ENCODE measurements at places on chromosomes 4 and X.

GRCh38 chr4:13998850-13999445 lies 371.4 kb upstream of the BOD1L1 start:
- no peaks in the 10 kb centered on the region for H3K4me1 ChIP-seq
- H3K36me3 ChIP-seq, result no peaks in the 10 kb centered on the region
- H3K27ac ChIP-seq, result no peak overlapping the region

DNA sequence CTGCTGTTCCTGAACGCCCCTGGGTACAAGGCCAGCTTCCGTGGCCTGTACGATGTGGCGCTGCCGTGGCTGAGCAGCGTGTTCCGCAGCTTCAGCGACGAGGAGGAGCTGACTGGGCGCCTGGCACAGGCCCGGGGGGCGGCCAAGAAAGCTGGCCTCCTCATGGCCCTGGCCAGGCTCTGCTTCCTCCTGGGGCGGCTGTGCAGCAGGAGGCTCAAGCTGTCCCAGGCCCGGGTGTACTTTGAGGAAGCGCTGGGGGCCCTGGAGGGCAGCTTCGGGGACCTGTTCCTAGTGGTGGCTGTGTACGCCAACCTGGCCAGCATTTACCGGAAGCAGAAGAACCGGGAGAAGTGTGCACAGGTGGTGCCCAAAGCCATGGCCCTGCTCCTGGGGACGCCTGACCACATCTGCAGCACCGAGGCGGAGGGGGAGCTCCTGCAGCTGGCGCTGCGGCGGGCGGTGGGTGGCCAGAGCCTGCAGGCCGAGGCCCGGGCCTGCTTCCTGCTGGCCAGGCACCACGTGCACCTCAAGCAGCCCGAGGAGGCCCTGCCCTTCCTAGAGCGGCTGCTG lies 28.2 kb downstream of the SH3TC1 start:
- no peak overlapping the region for H3K4me3 ChIP-seq
- H3K36me3 ChIP-seq, result no peaks in the 10 kb centered on the region

DNA sequence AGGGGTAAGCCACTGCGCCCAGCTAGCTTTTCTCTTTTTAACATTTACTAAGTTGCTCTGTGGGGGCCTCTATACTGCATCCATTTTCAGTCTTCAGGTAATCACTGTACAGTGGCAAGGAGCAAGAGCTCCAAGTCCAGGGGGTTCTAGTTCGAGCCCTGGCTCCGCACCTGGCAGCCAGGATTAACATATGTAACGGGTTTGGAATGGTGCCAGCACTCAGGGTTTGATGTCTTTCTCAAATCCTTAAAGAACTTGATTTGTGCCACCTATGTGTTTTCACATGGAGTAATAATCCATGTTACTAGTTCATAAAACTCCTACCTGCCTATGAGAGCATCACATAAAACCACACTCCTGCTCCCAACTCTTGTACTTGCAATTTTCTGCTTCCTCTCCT lies 4.5 kb downstream of the GRPEL1 start:
- H3K4me3 ChIP-seq, result no peak overlapping the region
- H3K36me3 ChIP-seq, result peaks cover 56% of the 10 kb centered on the region

DNA sequence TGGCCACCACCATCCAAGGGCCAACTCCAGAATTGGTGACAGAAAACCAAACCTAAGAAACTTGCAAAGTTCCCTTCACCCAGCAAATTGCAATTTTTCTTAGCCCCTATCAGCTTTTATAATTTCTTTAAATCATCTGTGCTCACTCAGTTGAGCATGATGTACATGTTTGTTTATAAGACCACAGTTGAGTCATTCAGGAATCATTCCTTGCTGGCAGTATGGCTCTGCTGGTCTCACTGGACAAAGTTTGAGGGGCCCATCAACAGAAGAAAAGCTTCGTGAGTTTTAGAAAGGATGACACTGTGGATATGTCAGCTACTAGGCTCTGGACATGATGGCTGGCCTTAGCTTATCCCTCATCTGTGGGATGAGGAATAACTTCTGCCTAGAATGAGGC lies 4.0 kb downstream of the TRPC5 start:
- DNase-seq, result no peak
- H3K27ac ChIP-seq, result no peak overlapping the region
- no peaks in the 10 kb centered on the region for H3K36me3 ChIP-seq
- no peak overlapping the region for H3K4me3 ChIP-seq
- H3K27me3 ChIP-seq, result no peaks in the 10 kb centered on the region
- no peaks in the 10 kb centered on the region for H3K4me1 ChIP-seq

DNA sequence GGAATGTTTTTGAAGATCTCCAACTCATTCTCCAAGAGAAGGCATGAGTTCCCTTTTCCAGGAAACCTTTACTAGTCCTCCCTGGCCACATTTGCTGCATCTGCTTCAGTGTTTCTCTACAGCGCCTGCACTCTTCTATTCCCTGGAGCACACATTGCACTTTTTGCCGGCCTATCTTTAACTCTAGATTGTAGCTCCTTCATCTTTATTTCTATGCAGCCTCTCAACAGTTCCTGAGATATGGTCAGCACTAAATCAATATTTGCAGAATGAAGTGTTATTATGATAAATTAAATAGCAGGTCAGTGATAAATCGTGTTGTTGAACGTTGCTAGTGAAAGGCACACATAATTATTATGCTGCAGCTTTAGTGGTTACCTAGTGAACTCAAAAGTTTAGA lies 88.3 kb downstream of the VCX3A start:
- H3K4me3 ChIP-seq, result no peak overlapping the region
- no peak overlapping the region for H3K27ac ChIP-seq
- DNase-seq, result no peak

DNA sequence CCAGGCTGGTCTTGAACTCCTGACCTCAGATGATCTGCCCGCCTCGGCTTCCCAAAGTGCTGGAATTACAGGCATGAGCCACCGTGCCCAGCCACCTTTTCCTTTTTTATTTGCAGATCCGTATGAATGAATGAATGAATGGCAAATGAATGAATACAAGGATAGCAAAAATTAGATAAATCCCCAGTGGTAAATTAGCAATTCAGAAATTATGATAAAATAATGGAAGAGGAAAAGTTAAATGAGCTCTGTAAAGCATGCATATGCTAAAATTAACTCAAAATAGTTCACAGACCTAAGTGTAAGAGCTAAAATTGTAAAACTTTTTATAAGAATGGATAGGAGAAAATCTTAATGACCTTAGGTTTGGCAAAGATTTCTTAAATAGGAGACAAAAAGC lies 49.8 kb downstream of the SH3KBP1 start:
- no peak for DNase-seq
- no peaks in the 10 kb centered on the region for H3K4me1 ChIP-seq
- H3K27me3 ChIP-seq, result no peaks in the 10 kb centered on the region
- H3K36me3 ChIP-seq, result no peaks in the 10 kb centered on the region

DNA sequence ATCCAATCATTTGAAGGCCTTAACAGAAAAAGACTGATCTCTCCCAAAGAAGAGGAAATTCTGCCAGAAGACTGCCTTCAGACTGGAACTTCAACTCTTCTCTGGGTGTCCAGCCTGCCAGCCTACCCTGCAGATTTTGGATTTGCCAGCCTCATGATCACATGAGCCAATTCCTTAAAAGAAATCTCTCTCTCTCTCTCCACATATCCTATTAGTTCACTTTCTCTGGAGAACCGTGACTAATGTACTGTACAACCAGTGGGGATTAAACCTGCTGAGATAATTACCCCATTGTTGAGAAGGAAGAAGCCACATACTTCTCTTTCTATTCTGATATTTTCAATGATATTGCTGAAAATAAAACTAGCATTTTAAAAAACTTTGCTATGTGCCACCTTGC lies 711.3 kb upstream of the AMOT start:
- H3K4me1 ChIP-seq, result no peaks in the 10 kb centered on the region
- H3K27ac ChIP-seq, result no peak overlapping the region
- no peaks in the 10 kb centered on the region for H3K27me3 ChIP-seq
- H3K4me3 ChIP-seq, result no peak overlapping the region

DNA sequence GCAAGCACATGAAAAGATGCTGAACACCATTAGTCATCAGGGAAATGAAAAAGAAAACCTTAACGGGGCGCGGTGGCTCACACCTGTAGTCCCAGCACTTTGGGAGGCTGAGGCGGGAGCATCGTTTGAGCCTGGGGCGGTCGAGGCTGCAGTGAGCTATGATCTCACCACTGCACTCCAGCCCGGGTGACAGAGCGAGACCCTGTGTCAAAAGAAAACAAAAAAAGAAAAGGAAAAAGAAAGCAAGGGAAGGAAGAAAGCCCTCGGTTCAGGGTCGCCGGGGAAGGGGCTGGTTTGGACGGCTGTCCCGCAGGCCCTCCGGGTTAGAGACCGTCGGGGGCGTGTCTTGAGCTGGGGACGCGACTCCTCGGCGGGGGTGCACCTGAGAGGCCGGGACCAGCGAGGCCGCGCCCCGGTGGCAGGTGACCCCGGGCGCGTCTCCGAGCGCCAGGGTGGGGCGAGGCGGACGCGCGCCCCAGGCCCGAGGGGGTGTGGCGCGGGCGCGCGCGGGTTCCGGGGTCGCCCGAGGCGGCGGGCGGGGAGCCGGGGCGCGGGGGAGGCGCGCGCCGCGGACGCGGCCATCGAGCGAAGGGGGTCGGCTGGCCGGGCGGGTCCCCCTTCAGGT lies 478 bp upstream of the PLXNA3 start:
- H3K4me1 ChIP-seq, result peaks cover 17% of the 10 kb centered on the region
- no peak for DNase-seq
- peak overlapping the region; percentile 78 for H3K27ac ChIP-seq
- no peaks in the 10 kb centered on the region for H3K27me3 ChIP-seq
- H3K4me3 ChIP-seq, result peak overlapping the region; percentile 60

- no peak overlapping the region for H3K27ac ChIP-seq
- peaks cover 53% of the 10 kb centered on the region for H3K4me1 ChIP-seq
- DNase-seq, result no peak
Measured at GRCh38 chrX:24201216-24201615, 51.7 kb downstream of the ZFX start.

- no peaks in the 10 kb centered on the region for H3K36me3 ChIP-seq
- DNase-seq, result no peak
- no peaks in the 10 kb centered on the region for H3K4me1 ChIP-seq
- no peak overlapping the region for H3K4me3 ChIP-seq
- no peaks in the 10 kb centered on the region for H3K27me3 ChIP-seq
Measured at GRCh38 chr4:55530691-55531090, 16.0 kb downstream of the CLOCK start.

DNA sequence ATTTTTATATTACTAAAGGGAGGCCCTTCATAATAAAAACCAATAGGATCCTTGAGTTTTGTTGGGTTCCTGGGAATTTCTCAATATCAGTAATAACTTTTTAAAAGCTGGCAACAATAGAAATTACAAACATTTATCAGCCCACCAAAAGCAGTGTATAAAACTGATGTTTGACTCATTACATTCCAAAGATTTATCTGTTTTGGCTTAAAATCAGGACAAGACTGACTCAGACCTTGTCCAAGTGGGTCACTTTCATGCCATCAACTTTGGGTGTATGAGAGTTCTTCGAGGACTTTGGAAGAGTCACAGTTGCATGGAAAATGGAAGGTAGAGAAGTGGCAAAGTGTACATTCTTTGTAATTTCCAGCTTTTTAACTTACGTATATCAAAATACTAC lies 102.8 kb downstream of the FRMPD4 start:
- no peak overlapping the region for H3K27ac ChIP-seq
- H3K4me1 ChIP-seq, result no peaks in the 10 kb centered on the region
- H3K27me3 ChIP-seq, result no peaks in the 10 kb centered on the region
- DNase-seq, result no peak

DNA sequence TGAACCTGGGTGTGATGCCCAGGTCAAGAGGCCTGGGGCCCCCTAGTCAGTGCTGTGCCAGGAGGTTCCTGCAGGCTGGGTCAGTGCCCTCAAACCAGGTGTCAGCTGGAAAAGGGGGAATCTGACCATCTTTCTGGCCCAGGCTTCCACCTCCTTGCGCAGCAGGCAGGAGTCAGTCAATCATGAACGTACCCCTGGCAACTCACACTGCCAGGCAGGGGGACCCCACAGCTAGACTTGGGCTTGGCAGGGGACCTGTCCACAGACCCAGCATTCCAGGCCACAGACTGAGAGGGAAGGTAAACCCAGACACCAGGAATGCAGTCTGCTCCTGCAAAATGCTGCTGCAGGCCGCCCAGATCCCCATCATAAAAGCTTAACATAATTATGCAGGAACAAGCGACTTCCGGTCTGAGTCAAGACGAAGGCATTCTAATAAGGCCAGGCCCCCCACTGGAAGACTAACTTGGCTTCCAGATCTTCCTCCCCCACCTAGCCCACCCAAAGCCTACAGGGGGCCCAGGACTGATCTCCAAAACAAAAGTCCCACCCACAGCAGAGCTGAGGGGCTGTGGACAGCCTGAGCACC lies 156.3 kb downstream of the BCOR start:
- H3K36me3 ChIP-seq, result no peaks in the 10 kb centered on the region
- no peak overlapping the region for H3K27ac ChIP-seq
- no peaks in the 10 kb centered on the region for H3K27me3 ChIP-seq
- DNase-seq, result no peak

GRCh38 chrX:103439161-103439560 lies 62.8 kb downstream of the BEX3 start:
- H3K4me1 ChIP-seq, result no peaks in the 10 kb centered on the region
- DNase-seq, result no peak
- H3K27me3 ChIP-seq, result no peaks in the 10 kb centered on the region
- no peak overlapping the region for H3K4me3 ChIP-seq

DNA sequence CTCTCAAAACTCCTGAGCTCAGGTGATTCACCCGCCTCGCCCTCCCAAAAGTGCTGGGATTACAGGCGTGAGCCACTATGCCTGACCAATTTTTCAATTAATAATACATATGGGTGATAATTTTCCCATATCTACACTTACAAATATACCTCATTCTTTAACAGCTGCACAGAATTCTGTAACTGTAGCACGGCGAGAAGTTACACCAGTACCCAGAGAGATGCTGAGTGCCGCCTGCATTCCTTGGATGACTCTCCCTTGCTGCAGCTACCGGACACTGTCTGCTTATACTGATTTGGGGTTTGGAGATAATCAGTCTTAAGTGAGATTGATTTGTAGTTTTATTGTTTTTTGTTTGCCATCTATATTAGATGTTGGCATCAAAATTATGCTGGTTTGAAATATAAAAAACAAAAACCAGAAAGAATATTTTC lies 5.8 kb downstream of the TIFA start:
- H3K4me1 ChIP-seq, result peaks cover 39% of the 10 kb centered on the region
- H3K4me3 ChIP-seq, result no peak overlapping the region
- H3K36me3 ChIP-seq, result no peaks in the 10 kb centered on the region
- no peak overlapping the region for H3K27ac ChIP-seq

- DNase-seq, result no peak
- no peaks in the 10 kb centered on the region for H3K36me3 ChIP-seq
- H3K4me3 ChIP-seq, result no peak overlapping the region
Measured at GRCh38 chr4:37742149-37742548, 56.0 kb upstream of the RELL1 start.

All from vagina (tissue), 2 donors.